ENCODE measurements at places on chromosomes 5 and 9.

GRCh38 chr9:127505396-127506116 is 54.2 kb downstream of the LRSAM1 start:
- DNase-seq = no peak

DNA sequence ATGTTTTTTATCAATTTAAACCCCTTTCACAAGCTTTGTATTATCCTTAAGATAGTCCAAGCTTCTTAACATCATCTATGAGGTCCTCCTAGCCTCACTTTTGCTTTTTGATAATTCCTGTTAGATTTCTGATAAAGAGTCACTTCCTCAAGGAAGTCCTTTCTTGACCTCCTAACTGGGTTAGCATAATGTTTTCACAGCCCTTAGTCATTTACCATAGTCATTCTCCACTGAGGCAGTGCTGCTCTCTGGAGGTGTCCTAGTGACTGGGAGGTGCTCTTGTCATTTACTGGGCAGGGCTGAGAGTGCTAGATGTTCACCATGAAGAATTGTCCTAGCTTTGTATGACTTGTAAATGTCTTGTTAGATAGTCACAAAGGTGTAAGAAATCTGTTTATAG is 26.4 kb downstream of the TNPO1 start:
- DNase-seq = no peak

DNA sequence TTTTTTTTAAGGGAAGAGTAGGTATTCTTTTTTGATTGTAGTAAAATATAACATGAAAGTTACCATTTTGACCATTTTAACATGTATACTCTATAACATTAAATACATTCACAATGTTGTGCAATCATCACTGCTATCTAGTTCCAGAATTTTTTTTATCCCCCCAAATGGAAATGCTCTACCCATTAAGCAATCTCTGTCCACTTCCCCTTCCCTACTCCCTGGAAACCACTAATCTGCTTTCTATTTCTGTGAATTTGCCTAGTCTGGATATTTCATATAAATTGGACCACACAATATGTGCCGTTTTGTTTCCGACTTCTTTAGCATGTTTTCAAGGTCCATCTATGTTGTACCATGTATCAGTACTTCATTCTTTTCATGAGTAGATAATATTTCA is 429.5 kb downstream of the TLE1 start:
- DNase-seq = no peak

DNA sequence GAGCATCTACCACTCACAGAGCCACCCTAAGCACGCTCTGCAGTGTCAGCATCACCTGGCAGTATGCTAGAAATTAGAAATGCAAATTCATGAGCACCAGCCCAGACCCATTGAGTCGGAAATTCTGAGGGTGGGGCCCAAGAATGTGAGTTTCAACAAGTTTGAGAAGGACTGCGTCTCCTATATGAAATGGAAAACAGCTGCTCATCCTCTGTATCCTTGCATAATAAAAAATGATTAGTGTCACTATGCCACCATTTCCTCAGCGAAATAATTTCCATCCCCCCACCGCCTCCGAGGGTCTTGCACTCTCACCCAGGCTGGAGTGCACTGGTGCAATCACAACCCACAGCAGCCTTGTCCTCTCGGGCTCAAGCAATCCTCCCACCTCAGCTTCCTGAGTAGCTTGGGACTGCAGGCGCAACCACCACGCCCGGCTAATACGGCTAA is 1.3 kb upstream of the IQGAP2 start:
- no peak for DNase-seq

GRCh38 chr9:73720601-73721000 is 568.9 kb downstream of the ANXA1 start:
- DNase-seq = no peak

- DNase-seq = no peak
These were observed 4.0 kb upstream of the RCL1 start for GRCh38 chr9:4788703-4789102.

DNA sequence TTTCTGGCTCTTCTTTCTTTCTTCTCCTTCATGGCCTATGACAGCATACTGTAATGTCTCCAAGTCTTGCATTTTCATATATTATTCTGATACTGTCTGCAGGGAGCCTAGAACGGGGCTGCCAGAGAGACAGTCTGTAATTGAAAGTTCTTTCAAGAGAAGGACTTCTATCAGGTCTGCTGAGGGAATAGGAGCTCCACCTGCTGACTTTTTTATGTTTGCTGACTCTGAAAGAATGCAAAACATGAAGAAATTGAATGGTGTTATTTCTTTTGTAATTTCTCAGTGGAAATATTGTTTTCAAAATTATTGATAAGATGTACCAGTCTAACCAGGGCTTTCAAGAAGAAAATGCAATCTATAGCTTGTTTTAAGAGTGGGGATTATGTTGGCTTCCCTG is 121.9 kb upstream of the RFX3 start:
- DNase-seq = no peak

GRCh38 chr9:85276741-85277140 is 465.0 kb downstream of the AGTPBP1 start:
- DNase-seq = no peak

DNA sequence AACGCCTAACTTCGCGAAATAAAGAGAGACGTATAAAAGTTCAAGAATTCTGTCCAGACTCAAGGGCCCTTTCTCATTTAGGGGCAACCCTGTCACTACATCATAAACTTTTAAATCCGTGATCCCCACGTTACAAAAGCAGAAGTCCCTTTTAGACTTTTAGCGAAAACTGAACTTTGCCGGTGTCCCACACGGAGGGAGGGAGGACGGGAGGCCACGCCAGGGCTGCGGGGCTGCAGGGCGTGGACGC is 515 bp upstream of the F2R start:
- DNase-seq = no peak

DNA sequence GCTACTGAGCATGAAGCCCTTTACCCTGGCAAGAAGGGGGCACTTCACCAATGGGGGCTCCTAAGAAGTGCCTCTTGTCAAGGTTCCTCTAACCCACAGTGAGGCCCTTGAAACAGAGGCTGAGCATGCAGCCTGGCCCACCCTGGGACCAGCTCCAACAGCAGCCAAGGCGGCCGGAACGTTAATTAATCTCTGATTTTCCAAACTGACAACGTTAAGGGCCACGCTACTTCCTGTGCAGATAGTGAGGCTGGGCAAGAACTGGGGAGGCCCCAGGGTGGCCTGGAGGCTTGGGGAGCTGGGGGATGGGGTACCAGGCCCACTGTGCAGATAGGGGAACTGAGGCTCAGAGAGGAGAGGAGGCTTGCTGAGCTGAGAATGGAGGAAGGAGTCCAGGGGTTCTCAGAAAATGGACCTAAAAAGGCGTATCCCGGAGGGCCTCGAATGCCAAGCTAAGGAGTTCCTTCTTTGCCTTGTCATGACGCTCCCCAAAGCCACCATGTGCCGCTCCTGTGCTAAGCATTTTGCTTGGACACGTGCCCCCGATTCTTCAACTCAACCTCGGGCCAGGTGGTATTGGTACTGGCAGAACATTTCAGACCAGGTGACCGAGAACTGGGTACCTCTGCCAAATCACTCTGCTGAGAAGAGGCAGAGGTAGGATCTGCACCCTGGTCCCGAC is 72.0 kb upstream of the STXBP1 start:
- no peak for DNase-seq

DNA sequence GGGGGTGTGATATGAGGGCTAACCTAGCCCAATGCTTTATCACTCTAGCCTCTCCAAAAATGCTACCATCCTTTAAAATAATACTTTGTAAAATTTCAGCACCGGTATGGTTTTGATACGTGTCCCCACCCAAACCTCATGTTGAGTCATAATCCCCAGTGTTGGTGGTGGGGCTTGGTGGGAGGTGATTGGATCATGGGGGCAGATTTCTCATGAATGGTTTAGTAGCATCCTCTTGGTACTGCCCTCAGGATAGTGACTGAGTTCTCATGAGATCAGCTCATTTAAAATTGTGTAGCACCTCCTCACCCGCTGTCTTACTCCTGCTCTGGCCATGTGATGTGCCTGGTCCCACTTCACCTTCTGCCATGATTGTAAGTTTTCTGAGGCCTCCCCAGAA is 35.0 kb upstream of the ANKH start:
- DNase-seq = no peak

DNA sequence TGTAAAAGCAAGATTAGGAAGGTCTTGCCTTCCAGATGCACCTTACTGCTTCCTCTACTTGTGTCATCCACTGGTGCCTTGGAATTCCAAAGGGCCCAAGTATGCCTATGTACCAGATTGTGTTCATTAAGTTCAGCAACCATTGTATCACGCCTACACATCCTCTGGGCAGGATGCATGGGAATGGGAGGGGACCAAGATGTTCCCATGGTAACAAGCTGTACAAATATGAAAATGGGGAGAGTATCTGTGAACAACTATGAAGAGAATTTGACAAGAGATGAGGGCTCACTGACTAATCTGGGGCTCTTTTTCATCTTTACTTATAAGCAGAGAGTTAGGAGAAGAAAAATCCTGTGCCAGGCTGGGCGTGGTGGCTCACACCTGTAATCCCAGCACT is 137.8 kb upstream of the MAP1B start:
- DNase-seq = no peak

DNA sequence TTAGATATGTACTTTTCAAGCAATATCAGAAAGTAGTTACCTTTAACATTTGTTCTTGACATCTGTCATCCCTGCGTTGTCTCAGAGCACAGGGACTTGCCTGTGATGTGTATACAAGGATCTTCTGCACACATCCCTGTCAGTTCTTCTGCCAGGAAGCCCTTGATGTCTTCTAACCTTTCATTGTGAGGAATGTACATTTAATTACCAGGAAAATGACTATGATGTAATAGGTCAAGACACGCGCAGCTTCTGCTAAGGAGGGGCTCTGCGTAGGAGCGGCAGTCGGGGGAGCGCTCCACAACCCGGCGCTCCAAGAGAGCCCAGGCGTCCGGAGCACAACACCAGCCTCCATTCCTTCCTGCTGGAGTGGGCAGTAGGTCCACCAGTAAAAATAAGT is 119.7 kb downstream of the IRX2 start:
- DNase-seq = no peak

- DNase-seq = no peak
These were observed 5.0 kb upstream of the HAVCR1 start for GRCh38 chr5:157063776-157064430.

DNA sequence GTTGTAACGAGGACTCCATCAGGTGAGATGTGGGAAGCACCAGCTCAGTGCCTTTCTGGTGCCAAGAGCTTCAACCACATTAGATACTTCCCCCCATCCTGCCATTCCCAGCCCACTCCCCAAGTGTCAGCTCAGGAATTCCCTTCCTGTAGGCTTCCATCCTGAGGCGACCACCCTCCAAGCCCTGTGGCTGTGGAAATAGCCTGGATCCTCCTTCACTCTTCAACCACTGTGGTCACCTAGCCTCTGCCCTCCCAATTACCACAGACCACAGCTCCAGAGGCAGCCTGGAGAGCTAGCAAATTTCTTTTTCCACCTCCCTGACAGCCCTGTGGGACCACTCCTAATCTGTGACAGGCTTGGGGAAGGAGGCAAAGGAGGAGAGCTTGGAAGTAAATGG is 219.8 kb upstream of the MAP3K1 start:
- no peak for DNase-seq

- DNase-seq = no peak
These were observed 55.3 kb downstream of the RPS23 start for GRCh38 chr5:82222597-82223574.

GRCh38 chr9:127366594-127366993 is 30.4 kb upstream of the SLC2A8 start:
- DNase-seq = peak; percentile 51

DNA sequence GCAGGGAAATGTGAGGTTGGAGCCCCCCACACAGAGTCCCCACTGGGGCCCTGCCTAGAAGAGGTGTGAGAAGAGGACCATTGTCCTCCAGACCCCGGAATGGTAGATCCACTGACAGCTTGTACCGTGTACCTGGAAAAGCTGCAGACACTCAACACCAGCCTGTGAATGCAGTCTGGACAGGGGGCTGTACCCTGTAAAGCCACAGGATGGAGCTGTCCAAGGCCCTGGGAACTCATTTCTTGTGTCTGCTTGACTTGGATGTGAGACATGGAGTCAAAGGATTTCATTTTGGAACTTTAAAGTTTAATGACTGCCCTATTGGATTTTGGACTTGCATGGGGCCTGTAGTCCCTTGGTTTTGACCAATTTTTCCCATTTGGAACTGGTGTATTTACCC is 535.0 kb upstream of the MEF2C start:
- DNase-seq = no peak

DNA sequence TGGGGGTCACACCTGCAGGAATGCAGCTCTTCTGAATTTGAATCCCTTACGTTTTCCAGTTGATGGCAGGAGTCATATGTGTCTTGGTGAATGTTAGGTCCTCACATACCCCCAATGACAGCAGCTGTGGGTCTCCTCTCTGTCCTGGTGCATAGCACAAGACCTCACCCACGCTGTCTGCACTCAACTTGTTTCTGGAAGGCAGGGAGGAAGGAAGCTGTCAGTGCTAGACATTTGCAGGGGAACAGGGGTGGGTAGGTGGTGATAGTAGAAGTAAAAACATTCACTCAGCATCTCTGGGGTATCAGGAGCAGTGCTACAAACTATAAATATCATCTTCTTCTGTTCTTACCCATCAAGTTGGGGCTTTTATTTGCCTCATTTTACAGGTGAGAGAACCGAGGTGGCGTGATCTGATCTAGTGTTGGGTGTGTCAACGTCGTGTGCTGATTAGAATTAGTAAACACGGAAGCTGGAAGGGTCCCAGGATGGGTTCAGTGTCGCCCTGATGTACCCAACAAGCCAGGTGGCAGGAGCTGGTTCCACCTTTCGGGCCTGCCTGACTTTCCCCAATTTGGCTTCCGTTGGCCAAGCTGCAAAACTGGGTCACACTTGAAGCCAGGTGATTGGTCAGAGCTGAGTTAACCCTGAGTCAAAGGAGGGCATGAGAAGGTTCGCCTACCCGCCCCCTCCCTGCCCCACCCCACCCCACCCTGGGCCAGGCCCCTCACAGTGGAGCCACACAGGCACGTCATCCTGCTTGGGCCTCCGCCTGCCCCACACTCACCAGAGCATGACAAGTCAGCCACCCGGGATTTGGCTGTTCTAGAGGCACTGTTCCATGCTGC is 15.8 kb downstream of the ERGIC1 start:
- DNase-seq = no peak

DNA sequence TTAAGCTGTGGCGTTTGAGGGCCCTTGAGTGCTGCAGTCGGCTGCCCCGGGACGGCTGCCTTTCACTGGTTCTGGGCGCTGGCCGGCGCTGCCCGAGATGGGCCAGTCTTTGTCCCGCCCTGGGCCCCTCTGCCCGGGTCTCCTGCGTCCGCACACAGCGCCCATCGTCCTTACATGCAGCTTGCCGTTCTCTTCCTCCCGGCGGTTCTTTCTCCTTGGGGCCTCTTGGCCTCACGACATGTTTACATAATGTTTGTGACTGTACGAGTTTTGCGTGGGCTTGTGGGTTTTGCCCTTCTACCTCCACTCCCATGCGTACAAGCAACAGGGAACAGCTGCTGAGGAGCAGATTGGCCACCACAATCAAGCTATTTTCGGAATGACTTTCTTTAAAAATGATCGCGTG is 618 bp downstream of the TNPO1 start:
- DNase-seq = peak; percentile 84

- no peak for DNase-seq
These were observed 274.5 kb downstream of the GADD45G start for GRCh38 chr9:89879276-89879675.

DNA sequence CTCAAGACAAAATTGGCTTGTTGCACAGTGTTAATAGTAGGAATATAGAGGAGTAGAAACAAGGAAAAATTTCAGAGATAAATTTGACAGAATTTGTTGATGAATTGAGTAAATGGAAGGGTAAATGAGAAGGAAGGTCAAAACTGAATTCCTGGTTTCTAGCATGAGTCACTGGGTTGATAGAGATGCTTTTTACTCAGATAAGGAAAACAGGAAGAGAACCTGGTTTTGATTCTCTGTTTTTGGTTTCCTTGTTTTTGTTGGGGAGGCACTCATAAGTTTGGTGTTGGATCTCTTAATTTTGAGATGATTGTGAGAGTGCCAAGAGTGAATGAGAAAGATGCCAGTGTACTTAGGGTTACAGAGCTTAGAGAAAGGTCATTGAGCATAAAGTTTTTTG is 7.1 kb downstream of the LRRC70 start:
- DNase-seq = no peak
